ENCODE measurements at places on chromosomes 4 and X.

- DNase-seq = no peak
Measured at GRCh38 chr4:85419103-85419502, 55.8 kb upstream of the ARHGAP24 start.

DNA sequence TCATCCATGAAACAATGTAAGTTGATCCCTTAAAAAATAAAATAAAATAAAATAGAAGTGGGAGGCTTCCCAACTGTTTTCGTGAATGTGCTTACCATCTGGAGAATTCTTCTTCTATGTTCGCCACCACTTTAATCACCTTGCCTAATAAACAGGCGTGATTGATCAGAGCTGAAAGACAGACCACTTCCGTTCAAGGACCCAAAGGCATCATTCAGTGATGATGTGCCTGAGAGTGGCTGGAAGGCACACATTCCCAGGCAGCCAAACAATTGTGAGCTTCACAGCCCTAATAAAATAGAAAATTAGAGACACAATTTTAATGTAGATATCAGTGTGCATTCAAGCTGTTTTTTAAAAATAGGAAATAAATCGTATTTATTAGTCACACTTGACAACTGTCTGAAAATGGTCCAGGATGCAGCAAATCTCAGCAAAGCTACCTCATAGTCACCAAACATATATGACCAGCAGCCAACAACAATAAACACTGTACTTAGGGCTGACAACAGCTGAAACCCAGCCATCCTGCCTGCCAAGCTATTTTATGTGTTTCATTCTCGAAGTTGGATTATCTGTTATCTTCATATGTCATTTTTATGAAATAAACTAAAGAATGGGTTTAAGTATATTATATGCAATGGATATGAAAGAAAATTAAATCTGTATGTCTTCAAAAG, 163.2 kb upstream of the FAM9B start:
- DNase-seq = no peak

DNA sequence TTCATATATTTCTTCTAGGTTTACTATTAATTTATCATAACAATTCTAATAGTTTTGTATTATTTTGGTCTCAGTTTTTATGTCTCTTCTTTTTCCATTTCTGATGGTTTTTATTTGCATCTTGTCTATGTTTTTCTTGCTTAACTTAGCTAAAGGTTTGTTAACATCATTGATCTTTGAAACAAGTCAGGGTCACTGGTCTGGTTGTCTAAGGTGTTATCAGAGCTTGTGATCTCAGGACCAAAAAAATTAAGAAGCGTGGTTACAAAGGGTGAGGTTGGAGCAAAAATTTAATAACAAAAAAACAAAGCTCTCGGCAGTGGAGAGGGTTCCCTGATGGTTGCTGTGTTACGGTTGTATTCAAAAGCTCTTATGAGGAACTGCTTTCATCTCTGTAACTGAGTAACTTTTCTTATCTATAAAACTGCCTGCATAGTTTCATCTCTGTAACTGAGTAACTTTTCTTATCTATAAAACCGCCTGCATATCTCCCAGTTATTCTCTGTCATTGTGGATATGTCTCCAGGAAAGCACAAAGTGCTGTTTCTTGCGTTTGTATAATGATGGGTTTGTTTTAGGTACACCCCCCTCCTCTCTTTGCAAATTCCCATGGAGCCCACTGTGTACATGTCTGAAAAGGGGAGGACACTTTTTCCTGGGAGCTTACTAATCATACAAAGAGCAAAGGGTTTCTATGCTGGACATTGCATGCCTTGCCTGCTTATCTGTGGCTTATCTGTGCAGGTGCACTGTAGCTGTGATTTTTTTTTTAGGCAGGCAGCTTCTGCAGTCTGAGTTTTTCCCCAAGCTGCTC, 62.4 kb upstream of the UGT2B15 start:
- DNase-seq = no peak

DNA sequence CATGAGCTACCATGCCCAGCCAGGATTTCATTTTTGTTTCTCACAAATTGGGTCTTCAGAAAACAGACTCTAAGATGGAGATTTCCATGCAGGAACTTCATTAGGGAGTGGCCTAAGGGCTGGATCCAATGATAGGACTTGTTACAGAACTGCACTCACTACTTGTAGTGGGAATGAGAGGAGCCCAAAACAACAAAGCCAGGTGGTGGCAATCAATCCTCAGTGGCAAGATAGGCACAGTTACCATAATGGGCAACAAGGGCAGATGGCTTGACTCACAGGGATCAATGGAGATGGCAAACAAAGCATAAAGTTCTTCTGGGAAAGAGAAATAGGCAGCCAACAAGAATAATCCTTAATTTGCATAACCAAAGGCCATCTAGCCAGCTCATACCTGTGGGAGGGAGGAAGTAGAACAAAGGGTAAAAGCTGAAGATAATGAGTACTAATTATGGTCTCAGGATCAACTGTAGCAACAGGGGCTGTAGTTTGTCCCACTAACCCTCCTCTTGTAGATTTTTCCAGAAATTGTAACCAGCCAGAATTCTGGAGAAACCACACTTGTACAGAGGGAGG, 72.8 kb upstream of the MAPK10 start:
- no peak for DNase-seq

- no peak for DNase-seq
Measured at GRCh38 chr4:168796362-168797106, 213.5 kb downstream of the CBR4 start.

- DNase-seq = peak; percentile 14
Measured at GRCh38 chrX:153580700-153581386, 18.1 kb downstream of the CCNQ start.

DNA sequence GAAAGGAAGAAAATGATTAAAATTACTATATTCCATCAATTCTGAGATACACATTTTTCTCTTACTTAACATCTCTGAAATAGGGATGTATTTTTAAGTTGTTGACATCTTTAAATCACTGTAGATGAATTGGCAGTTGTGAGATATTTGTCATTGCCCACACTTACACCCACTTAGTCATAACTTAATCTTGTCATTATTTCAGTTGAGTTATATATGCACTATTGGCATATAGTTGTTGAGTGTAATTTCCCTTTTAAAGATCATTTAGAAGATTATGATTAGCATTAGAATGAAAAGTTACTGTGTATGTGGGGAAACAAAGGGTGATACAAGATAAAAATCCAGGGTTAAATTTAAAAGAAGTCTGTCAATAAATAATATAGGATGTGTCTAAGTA, 2.2 kb downstream of the AIMP1 start:
- DNase-seq = no peak

DNA sequence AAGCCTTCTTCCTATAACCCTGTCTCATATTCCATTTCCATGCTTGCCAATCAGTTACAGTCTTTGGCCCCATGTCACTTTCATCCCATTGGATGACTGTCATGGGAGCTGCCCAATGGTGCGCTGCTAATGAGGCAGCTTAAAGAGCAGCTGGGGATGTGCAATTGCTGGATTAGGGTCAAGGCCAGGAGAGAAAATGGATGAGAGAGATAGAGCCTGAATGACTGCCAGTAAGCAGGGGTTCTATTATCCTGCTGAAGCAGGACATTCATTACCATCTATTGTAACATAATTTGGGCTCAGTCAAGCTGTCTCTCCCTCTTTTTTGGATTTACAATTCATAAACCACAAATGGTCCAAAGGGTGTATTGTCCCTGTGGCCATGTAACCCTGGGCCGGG, 909.0 kb downstream of the CENPC start:
- no peak for DNase-seq

DNA sequence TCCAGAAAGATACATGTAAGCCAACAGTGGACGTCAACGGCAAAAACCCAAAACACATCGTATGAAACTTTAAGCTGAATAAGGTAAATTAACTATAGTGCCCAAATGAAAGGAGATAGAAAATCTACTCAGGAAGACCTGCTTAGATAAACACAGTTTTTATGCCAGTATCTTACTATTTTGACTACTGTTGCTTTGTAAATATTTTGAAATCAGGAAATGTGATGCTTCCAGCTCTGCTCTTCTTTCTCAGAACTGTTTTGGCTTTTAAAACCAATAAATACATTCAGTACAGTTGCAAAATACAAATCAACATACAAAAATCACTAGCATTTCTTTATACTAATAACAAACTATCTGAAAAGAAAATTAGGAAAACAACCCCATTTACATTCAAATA, 83.8 kb downstream of the SMARCA5 start:
- DNase-seq = no peak

GRCh38 chrX:41759817-41760216, 35.8 kb downstream of the GPR82 start:
- DNase-seq = no peak

DNA sequence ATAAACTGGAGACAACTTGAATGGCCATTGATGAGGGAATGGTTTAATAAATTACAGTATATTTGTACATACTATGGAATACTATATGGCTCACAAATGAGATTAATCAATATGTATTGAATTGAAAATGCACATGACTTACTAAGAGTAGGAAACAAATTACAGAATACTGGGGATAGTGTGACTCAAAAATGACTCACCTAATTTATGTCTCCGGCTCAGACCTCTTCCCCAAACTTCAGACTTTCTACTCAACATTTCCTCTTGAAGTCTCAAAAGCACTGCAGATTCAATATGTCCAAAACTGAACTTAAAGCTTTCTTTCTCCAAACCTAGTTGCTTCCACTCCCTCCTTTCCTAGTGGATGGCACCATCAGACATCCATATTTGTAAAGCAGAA, 28.8 kb upstream of the GRIA3 start:
- no peak for DNase-seq

- no peak for DNase-seq
Measured at GRCh38 chr4:172344308-172344938, 531.2 kb downstream of the GALNTL6 start.

- no peak for DNase-seq
Measured at GRCh38 chr4:150152766-150153165, 74.5 kb downstream of the DCLK2 start.

DNA sequence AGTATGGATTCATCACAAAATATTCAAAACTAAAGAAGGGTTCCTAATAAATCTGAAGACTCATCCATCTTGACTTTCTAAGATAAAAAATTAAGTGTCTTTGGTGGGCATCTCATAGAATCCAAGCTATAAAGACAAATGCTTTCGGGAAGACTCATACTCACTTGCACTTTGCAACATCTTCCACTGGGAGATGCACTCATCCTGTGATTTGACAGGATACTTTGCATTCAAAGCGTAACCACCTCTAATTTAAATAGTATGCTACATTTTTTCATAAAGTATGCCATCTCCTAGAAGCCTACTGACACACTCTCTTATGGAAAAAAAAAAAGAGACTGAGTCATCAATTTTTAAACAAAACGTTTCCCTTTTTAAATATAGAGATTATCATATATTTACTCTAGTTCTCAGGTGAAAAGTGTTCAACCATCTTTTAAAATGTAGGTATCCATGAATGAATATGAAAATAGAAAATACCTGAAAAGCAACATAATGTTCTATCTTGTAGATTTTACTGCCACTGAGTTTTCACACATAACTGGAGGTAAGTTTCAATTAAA, 119.6 kb downstream of the KLHL13 start:
- DNase-seq = no peak

DNA sequence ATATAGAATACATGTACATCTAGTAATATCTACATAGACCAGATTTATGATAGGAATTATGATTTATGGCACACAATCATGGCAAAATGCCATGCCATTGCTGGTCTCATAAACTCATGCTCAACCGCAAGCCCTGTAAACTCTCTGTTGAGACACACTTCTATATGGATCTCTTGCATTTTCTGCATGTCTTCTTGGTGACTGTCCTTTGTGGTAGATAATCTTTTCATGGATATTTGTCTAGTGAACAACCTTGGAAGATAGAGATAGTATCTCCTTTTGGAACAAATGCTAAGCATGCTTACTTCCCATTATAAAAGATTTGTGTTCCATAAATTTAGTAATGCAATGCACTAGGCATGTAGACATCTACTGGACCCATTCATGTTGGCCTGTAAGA, 328.0 kb downstream of the NAF1 start:
- no peak for DNase-seq

DNA sequence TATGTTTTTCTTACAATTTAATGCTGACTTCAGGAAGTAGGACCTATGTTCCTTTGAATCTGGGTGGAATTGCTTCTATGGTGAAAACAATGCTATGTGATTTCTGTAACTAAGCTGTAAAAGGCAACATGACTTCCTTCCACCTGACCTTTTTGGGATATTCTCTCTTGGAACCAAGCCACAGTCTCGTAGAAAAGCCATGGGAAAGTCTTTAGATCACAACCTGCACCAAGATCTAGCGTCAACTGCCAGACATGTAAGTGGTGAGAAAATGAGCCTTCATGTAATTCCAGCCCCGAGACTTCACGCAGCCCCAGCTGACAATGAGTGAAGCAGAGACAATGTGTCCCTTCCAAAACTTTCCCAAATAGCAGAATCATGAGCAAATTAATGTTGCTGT, 297.0 kb upstream of the DCAF8L1 start:
- no peak for DNase-seq

GRCh38 chrX:120213438-120214265, 37.0 kb upstream of the ZBTB33 start:
- DNase-seq = peak; percentile 53

- no peak for DNase-seq
Measured at GRCh38 chrX:118734909-118735308, 7.5 kb downstream of the IL13RA1 start.

GRCh38 chr4:84496706-84497503, 2.2 kb downstream of the NKX6-1 start:
- DNase-seq = no peak

DNA sequence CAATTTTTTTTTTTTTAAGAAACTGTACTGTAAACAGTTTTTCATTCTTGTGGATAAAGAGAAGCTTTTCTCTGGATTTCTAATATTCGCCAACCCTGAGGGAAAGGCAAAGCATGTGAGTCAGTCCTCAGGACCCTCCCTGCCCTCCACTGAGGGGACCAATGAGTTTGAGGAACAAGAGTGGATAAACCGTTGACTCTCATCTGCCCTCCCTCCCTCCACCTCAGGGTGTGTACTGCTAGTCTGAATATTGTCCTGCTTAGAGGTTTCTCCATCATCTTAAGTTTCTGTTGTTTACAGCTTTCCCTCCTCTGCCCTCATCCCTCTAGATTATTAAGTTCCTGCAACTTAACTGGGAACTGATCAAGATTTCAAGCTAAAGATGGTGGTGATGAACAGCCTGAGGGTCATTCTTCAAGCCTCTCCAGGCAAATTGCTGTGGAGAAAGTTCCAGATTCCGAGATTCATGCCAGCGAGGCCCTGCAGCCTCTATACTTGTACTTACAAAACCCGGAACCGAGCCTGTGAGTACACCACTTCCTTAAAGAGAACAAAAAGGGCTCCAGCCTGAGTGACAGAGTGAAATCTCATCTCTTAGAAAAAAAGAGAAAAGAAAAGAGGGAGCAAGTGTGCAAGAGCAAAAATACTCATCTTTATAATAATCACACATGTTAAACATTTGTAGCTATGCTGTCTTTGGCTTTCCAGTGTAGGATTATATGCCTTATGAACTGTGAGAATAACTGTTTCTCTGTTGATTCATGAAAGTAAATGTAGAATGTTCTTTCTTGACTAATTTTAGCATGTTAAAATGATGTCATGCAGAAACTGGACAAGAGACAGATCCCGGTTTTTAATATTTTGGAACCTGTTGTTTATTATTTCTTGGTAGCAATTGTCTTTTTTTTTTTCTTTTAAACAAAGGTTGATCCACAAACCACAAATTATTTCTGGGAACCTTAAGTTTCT, 11.9 kb downstream of the CA5B start:
- DNase-seq = no peak

GRCh38 chr4:121741751-121742150, 23.2 kb downstream of the SMIM43 start:
- DNase-seq = no peak

- no peak for DNase-seq
Measured at GRCh38 chr4:38174801-38175200, 214.6 kb downstream of the PTTG2 start.
